Endodermal cell (in vitro differentiated cells): ENCODE measurements at places on chromosomes 7 and 10. TPM values are rescaled to one million over a fixed set of nuclear protein-coding genes. Genes with fewer than 3 reads are reported as not detected.
A peak's percentile ranks its signal among the peaks of the same experiment; 100 is the strongest.

- peak; percentile 24 for DNase-seq
Observed at GRCh38 chr7:102089175-102090098, 197.2 kb upstream of the SH2B2 start.

GNGT1 gene
- total RNA-seq: not detected in 3 replicates

DNA sequence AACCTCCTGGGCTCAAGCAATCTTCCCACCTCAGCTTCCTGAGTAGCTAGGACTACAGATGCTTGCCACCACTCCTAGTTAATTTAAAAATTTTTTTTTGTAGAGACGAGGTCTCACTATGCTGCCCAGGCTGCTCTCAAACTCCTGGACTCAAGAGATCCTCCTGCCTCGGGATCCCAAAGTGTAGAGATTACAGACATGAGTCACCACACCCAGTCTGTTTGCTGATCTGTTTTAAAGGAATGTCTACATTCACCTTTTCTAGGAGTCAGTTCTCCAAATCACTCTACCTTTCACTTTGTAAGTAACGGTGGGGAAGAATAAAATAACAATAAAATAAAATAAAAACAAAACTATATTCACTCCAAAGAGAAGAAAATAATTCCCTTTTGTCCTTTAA lies 86.6 kb upstream of the AGBL3 start:
- no peak for DNase-seq

DNA sequence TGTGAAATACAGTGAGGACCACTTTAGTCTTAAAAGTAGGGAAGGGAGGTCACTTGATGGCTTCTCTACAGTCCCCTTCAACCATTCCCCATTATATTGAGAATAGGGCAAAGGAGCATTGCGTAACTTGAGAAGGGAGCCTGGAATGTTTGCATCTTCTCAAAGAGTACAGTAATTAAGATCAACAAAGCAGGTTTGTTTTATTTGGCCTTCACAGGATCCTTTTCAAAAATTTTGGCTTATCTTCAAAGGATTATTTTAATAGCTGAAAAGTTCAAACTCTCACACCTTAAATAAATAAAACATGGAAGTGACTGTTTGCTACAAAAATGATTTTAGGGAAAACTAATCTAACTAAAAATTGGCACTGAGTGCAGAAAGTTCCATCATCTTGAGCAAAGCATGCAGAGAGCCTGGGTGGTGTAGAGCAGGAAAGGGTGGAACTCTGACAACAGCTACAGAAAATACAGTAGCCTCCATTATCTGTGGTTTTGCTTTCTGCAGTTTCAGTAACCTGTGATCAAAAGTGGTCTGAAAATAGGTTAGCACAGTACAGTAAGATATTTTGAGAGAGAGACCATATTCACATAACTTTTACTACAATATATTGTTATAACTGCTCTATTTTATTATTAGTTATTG lies 214.0 kb downstream of the MDFIC start:
- DNase-seq: no peak

- DNase-seq: no peak
Observed at GRCh38 chr10:15710455-15710854, 9.3 kb downstream of the ITGA8 start.

CALHM2 gene
- 0.45 to 3.1 TPM (median 2.6 TPM) in 3 replicates for total RNA-seq

KLF6 gene
- 71.2 and 73.7 TPM in 2 replicates for total RNA-seq

- DNase-seq: peak; percentile 29
Observed at GRCh38 chr10:132868995-132869394, 73.4 kb downstream of the CFAP46 start.

DNA sequence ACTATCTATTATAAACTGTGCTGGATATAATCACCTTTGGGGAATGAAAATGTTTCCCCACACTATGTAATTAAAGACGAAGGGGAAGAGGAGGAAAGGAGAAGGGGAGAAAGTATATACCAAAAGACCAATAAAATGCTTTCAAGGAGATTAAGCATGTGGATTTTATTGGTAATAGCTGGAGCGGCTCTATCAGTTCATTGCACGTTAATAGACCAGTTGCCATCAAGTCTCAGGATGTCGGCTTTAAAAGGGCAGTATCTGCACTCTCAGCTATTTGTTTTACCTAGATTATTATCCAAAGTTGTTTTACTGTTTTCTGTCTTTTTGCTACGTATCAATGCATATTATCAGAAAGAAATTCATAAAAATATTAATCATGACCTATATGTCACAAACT lies 9.0 kb downstream of the ETV1 start:
- no peak for DNase-seq

SRGN gene
- total RNA-seq: not detected in 2 replicates

PLPP4 gene
- total RNA-seq: 11.8 and 14.4 TPM in 2 replicates

DNA sequence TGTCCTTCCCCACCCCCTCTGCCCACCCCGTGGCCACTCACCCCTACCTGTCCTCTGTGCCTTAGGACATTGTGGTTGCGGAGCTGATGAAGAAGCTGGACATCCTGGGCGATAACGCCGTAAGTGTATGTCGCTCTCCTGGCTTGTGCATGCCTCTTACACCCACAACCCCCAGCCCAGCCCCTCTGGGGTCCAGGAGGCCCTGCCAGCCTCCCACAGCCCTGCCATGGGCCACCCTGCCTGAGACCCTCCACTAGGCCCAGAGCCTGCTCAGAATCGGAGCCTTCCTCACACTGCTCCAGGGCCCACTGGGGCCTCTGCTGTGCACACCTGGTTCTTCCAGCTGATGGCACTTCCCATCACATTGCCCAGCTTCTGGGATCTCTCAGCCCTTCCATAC lies 36.8 kb upstream of the DPYSL4 start:
- no peak for DNase-seq

- no peak for DNase-seq
Observed at GRCh38 chr7:139658908-139659675, 118.7 kb downstream of the HIPK2 start.

GRCh38 chr10:23373156-23373555 lies 28.6 kb upstream of the C10orf67 start:
- DNase-seq: no peak

GRCh38 chr7:51165337-51165736 lies 151.3 kb downstream of the COBL start:
- DNase-seq: no peak

DNA sequence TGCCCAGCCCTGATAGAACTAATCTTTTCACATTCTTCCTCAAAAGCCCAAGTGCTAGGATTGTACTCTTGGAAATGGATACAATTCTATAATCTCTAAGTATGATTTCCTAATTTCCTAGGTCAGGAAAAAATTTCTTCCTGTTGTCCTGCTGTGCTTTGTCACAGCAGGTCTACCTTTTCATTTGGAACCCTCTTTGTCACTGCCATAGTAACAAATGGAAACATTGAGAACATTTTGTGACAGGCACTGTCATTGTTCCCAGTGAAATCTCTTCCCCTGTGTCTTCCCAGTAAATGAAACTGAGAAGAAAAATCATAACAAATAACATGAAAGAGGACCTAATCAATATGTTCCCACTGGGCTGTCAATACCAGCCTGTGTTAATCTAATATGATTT lies 150.9 kb upstream of the KAT6B start:
- no peak for DNase-seq

DNA sequence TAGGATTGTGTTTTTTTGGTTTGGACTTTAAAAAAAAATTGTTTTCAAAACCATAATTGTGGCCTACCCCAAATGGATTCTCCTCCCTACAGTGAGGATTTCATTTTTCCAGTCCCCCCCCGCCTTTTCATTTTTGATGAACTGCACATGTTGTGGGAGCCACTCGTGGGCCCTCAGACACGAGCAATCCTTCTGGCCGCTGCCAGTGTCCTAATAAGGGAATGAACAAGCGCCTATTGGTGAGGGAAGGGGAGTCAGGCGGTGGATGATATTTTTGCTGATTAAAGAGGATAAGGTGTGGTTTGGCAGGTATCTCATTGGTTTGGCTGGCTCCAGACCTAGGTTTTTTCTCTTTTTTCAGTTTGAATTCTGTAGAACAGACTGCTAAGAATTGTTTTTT lies 78.7 kb upstream of the AGBL3 start:
- no peak for DNase-seq

GRCh38 chr7:12031638-12032037 lies 179.5 kb upstream of the TMEM106B start:
- peak; percentile 59 for DNase-seq

CYP3A5 gene
- 0.38 TPM in 1 of 3 replicates, not detected in the others for total RNA-seq

- DNase-seq: no peak
Observed at GRCh38 chr10:13831711-13832141, 245.0 kb downstream of the PRPF18 start.

- DNase-seq: peak; percentile 37
Observed at GRCh38 chr10:109862041-109862440, 61.3 kb downstream of the XPNPEP1 start.

UBE2D1 gene
- total RNA-seq: 28.9 and 30.8 TPM in 2 replicates

TMEM229A gene
- total RNA-seq: 0.31 to 0.94 TPM in 2 of 3 replicates, not detected in the other

DNA sequence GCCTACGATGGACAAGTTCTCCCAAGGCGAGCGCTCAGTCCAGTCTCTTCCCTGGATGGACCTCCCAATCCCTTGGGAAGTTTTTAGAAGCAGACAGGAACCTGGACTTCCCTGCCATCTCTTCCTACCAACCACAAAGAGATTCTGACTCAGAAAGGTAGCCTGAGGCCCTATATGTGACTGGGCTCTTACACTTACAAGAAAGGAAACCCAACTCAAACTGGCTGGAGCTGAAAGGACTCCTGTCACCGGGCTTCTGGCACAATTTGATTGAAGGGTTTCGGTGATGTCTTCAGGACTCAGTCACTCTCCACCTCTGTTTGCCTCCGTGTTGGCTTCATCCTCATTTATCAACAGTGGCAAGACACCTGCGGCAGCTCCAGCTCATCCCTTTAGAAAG lies 3.7 kb upstream of the COL13A1 start:
- no peak for DNase-seq

GRCh38 chr10:95260397-95260881 lies 30.4 kb downstream of the PDLIM1 start:
- DNase-seq: peak; percentile 67

GRCh38 chr10:103535595-103535994 lies 42.1 kb downstream of the NEURL1 start:
- no peak for DNase-seq
